ENCODE measurements at places on chromosomes 13 and 19. TPM values are rescaled to one million over a fixed set of nuclear protein-coding genes. Genes with fewer than 3 reads are reported as not detected.

ZNF700 gene
- total RNA-seq: 9.9 TPM

TMEM221 gene
- 1.4 TPM for total RNA-seq

TNFSF13B gene
- total RNA-seq: 0.31 TPM

DNA sequence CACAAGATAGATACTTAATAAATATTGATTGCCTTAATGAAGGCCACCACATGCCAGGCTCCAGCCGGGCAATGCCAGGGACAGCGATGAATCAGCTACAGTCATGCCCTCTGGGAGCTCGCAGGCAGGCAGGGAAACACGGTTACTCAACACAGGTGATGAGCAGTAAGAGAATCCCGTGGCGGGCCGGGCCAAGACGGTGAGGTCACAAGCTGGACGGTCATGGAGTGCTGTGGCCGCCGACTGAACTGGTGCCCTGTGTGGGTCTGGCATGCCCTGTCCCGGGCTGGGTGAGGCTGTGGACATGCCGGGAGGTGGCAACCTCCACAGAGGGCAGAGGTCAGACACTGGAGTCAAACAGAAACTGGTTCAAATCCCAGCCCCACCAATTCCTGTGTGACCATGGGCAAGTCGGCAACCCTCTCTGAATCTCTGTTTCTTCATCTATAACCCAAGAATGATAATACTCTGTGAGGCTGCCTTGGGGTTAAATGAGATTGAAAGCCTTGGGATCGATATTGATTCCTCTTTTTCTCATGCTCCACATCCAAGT lies 13.2 kb upstream of the PAK4 start:
- no peak overlapping the region for H3K27ac ChIP-seq
- H3K4me1 ChIP-seq: no peaks in the 10 kb centered on the region
- H3K36me3 ChIP-seq: no peaks in the 10 kb centered on the region
- DNase-seq: no peak
- H3K27me3 ChIP-seq: no peaks in the 10 kb centered on the region

DNA sequence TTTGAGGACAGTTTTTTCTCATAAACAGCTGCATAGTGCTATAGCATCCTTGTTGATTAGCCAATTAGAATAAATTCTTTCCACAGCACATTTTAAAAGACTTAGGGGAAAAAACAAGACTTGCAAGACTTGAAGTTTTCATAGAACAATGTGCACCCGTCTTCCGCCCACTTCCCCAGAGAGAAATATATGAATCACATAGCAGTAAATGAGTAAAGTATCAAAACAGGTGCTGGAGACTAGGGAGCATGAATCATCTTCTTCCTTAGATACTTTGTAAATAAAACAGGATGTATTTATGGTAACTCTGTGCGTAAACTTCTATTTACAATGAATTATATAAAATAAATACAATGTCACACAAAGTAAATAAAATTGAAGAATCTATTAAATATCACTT lies 75.1 kb downstream of the COL4A2 start:
- H3K27ac ChIP-seq: no peak overlapping the region
- no peaks in the 10 kb centered on the region for H3K27me3 ChIP-seq
- no peak for DNase-seq
- no peak overlapping the region for H3K4me3 ChIP-seq

GRCh38 chr19:40322271-40322610 lies 26.0 kb downstream of the C19orf47 start:
- DNase-seq: no peak
- peaks cover 48% of the 10 kb centered on the region for H3K36me3 ChIP-seq
- H3K27ac ChIP-seq: no peak overlapping the region

- no peak overlapping the region for H3K4me3 ChIP-seq
- no peaks in the 10 kb centered on the region for H3K4me1 ChIP-seq
- no peaks in the 10 kb centered on the region for H3K36me3 ChIP-seq
- no peaks in the 10 kb centered on the region for H3K27me3 ChIP-seq
- DNase-seq: no peak
Measured at GRCh38 chr13:92827503-92827902, 399.1 kb upstream of the GPC6 start.

All from H9 (cell line).